ENCODE measurements at places on chromosomes 7 and 10.

GRCh38 chr10:43190775-43191174 lies 52.5 kb downstream of the CSGALNACT2 start:
- DNase-seq: no peak

DNA sequence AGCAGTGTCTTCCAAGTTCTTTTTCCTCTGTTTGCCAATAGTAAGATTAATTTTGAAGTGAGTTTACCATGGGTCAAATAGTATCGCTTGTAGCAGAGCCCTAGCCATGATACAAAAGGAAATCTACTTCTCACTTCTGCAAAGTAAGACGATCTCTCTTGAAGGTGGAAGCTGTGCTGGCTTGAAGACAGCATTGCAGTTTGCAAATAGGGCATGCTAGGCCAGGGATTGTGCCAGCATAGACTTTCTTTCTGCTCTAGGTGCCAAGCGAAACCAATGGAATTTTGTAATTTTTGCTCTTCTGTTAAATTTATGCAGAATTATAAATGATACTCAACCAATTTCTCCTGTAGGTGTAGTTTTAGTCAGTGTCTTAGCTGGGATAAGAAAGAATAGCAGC lies 74.5 kb downstream of the SLC13A1 start:
- no peak for DNase-seq

DNA sequence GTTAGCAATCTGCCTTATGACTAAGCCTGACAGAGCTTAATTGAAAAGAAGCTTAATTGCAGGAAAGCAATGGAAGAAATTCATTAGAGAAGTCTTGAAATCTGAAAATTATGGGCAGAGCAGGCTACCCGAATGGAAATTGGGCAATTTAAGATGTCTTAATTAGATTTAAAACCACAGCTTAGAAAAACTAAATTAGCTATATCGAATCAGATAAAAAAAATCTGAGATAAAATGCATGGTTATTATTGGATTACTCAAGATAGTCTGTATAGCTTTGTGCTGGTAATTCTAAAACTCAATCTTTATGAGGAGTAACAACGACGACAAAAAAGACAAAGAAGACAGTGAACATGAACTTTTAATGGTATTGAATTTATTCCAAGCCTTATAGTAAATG lies 248.1 kb upstream of the LRRN3 start:
- no peak for DNase-seq

- DNase-seq: no peak
These were observed 196.3 kb upstream of the FOXP2 start for GRCh38 chr7:114218283-114218682.

- no peak for DNase-seq
These were observed 19.0 kb downstream of the SRI start for GRCh38 chr7:88200789-88201188.

DNA sequence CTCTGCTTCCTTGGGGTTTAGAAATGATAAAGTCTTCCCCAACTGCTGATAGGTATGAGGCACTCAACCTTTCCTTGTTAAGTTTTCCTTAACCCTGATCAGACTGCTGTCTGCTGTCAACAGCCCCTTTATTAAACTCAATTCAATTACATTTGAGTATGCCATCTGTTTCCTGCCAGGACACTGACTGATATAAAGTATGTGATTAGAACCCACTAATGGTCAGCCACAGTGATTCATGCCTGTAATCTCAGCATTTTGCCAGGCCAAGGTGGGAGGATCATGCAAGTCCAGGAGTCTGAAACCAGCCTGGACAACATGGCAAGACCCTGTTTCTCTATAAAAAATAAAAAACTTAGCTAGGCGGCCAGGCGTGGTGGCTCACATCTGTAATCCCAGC lies 18.1 kb downstream of the BAZ1B start:
- DNase-seq: no peak

- DNase-seq: no peak
These were observed 10.3 kb downstream of the CNTNAP2 start for GRCh38 chr7:146126767-146127509.

DNA sequence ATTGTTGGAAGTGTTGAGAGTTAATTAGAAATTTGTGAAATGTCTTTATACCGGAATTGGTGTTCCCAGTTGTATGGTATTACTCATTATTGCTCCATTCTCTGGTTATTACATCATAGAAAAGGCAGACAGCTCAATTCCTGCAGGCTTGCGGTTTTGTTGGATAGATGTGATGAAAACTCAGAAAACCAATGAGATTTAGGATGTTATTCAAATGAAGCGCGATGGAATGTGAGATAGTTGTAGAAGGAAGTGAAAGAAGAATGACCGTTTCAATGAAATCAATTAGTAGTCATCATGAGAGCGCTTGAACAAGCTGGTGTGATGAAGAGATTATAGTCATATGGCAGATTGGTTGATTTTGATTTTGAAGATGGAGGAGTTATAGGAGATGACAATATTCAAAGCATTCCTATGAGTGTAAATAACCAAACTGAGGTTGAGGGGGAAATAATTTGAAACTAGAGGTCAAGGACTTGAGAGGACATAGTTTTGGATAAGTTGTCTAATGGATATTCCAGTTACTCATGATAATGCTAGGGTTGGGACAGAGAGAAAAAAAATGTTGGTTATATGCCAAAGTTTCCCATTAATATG lies 991.5 kb downstream of the NRG3 start:
- no peak for DNase-seq

- no peak for DNase-seq
These were observed 150.1 kb downstream of the SPAG6 start for GRCh38 chr10:22495396-22495795.

- peak; percentile 55 for DNase-seq
These were observed 61.3 kb downstream of the MICU1 start for GRCh38 chr10:72564596-72564995.

GRCh38 chr10:12235796-12236195 lies 39.8 kb downstream of the CDC123 start:
- no peak for DNase-seq

- no peak for DNase-seq
These were observed 172.6 kb downstream of the TPST1 start for GRCh38 chr7:66377714-66378113.

- peak; percentile 88 for DNase-seq
These were observed 6.2 kb upstream of the RRP12 start for GRCh38 chr10:97407211-97407951.

DNA sequence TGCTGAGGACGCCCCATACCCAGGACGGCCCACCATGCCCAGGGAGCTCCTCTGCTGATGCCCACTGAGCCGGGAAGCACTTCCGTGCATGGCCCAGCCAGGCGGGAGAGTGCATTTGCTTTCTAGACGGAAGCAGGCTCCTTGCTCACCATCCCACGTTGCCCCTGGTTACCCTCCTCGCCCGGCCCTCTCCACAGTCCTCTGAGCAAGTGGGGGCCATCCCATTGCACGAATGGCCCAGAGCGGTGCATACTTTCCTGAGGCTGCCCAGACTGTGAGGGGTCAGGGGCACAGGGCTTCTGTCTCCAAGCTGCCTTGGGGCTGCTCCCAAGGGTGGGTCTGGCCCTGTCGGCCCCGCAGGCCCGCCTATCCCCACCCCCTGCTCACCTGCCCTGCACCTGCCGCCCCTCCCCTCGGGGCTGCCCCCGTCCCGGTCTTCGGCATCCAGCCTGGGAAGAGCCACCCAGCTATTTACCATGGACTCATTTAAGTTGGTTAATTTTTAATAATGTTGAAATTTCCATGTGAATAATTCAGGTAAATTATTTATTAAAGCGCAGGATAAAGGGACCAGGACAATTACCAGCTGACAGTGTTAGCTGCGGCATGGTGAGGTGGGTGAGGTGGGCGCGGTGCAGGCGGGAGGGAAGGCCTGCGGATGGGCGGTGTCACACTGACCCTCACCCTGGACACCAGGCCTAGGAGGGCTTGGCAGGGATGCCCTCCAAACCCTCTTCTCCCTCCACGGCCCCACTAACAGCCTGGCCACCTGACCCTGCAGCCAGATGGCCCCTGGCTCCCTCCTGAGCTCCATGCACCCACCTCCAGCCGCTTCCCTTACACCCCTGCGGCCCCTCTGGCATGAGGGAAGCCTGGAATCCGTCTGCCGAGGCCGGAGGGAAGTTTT lies 104.4 kb downstream of the MICALL2 start:
- DNase-seq: no peak

GRCh38 chr10:114301177-114301576 lies 62.1 kb downstream of the VWA2 start:
- no peak for DNase-seq

DNA sequence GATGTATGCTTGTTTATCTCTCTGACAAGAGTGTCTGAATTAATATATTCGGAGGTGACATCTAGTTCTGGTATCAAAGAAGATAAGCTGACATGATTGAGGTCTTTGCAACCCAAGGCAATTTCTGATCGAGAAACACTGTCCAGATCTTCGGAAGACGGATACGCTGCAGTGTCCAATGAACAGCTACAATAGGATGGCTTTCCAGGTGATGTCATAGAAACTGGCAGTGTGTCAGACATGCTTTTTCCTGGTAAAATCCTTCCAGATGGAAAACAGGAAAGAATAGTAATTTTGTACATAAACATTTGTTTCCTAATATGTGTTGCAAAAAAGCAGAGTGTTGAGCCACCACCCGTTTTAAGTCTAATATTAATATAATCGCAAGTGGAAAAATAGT lies 33.4 kb downstream of the VWDE start:
- DNase-seq: no peak

DNA sequence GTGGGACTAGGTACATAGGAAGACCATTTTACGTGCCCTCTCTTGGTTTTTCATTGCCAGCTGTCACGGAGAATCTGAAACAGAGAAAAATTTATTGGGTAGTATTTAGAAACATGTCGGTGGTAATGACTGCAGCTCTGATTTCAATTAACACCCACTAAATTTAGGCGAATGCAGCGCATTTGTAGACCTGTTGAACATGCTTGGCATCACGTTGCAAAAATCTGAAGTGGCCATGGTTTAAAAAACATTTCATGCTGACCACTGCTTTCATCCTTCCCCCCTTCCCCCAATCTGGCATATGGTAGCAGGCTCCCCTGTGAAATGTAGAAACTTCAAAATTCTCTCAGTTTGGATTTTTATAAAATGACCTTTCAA lies 34.0 kb downstream of the LRMDA start:
- DNase-seq: no peak

DNA sequence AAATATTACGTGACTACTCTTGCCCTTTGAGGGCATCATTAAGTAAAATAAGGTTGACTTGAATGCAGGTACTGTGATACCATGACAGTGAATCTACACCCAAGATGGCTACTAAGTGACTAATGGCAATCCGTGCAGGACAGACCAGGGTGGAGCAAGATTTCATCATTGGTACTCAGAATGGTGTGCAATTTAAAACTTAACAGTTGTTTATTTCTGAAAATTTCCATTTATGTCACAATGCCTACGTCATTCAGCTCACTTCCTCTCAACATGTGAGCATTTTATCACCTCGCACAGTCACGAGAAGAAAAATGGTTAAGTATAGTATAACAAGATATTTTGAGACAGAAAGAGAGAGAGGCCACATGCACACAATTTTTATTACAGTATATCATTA lies 50.3 kb upstream of the MET start:
- no peak for DNase-seq

DNA sequence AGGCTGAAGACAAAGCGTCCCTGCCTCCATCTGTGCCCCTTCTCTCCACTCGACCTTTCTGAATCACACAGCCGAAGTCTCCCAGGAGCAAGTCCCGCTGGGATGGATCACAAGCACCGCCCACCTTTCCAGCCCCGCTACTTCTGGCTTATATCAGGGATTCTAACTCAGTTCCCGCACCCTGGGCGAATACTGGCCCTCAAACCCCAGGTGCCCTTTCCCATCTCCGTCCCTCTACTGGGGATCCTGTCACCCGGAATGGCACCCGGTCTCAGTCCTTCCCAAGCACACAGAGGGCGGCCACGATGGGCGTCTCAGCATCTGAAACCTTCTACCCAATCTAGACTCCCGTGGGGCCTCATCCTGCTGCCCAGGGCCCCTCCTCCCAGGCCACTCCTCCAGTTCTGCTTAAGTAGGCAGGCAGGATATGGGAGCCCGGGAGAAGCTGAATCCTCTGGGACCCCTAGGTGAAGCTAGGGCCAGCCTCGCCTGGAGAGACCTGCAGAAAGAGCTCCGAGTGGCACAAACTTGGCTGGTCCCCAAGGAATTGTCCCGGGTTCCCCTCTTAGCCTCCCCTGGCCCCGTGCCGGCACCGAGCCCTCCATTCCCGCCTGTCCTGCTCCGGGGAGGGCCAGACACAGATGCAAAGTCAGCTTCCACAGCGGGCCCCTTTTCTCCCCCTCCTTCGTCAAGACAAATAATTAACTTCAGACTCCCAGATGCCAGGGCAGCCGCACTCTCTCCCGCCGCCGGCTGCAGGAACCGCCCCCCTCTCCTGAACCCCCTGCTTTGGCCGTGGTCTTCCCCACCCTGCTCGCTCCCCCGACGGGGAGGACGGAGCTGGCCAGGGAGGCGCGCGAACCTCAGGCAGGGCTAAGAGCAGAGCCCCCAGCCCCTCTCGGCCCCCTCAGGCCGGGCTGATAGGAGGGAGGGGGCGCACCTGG lies 612 bp downstream of the KCP start:
- DNase-seq: no peak

DNA sequence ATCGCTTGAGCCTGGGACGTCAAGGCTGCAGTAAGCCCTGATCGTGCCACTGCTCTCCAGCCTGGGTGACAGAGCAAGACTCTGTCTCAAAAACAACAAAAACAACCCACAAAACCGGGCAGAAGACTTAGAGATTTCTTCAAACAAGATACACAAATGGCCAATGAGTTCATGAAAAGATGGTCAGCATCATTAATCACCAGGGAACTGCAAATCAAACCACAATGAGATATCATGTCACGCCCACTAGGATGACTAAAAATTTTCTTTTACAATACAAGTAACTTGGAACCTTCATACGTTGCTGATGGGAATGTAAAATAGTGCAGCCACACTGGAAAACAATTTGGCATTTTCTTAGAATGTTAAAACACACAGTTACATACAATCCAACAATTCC lies 77.3 kb upstream of the GRID1 start:
- DNase-seq: no peak

- no peak for DNase-seq
These were observed 1197.8 kb upstream of the SORCS1 start for GRCh38 chr10:108362296-108362695.

DNA sequence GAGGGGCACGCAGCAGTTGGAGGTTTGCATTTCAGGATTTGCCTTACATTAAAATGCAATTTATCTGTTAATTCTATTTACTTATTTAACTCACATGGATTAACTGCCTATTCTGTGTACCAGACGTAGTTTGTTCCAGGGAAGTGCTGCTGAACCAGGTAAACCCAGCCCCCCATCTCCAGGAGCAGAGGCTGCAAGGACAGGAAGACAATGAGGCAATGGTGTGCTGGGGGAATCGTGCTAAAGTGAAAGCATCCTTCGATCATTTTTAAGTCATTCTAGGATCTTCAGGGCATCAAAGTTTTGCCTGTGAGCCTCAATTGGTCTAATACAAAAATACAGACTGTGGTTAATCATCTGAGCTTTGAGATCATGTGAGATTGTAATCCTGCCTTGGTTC lies 166.4 kb downstream of the DNAJB6 start:
- DNase-seq: no peak

DNA sequence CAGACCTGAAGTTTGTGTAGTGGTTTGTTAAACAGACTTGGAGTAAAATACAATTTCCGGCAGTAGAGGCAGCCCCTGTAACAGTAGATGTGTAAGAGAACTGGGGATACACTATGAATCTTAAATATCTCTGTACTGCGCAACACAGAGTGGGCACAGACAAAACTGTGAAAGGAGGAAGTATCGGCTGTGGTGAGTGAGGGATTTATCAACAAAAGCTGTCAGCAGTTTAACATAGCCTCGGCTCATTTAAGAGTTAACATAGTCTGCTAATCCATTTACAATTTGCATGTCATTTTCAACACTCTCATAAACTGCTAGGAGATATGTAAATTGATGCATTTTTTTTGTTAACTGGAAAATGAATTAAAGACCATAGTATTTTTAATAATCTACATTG lies 225.2 kb downstream of the ZWINT start:
- DNase-seq: no peak

Data from stimulated activated effector memory CD8-positive, alpha-beta T cell treated with anti-CD3 and anti-CD28 coated beads, Interleukin-12 subunit alpha, Interleukin-12 subunit beta, amount 100 ng/mL, for 72 hours (primary cell).